ENCODE measurements at places on chromosomes 2 and 18. TPM values are rescaled to one million over a fixed set of nuclear protein-coding genes. Genes with fewer than 3 reads are reported as not detected.

- DNase-seq: peak; percentile 82
These were observed 19.6 kb upstream of the CABLES1 start for GRCh38 chr18:23115683-23116096.

DNA sequence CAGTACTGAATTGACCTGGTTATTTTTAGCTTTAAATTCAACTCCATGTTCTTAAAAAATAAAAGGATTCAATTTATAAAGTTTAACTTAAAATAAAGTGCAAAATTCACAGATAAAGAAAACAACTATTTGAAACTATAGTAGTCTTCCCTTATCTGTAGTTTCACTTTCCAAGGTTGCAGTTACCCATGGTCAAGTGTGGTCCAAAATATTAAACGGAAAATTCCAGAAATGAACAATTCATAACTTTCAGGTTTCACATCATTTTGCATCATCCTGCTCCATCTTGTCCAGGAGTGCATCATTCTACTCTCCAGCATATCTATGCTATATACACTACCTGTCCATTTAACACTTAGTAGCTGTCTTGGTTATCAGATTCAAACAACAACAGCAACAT, 54.5 kb upstream of the ZNF804A start:
- no peak for DNase-seq

- DNase-seq: no peak
These were observed 34.8 kb downstream of the XDH start for GRCh38 chr2:31379747-31380146.

DNA sequence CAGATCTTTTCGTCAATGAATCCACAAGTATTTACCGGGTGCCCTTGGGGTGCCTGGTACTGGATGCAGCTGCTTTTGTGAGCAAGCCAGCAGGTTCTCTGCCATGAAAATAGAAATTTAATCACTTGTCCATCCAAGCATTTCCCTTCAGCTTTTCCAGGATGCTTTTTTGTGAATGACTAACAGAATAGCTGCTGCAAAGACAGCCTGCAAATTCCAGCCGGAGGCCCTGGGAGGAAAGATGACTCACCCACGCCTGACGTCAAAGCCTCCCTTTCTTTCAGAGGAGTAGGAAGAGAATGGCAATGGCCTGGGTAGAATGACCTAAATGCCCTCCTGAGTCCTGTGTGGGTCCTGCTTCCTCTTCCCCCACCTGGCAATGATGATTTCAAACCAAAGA, 111.9 kb downstream of the AP1S3 start:
- DNase-seq: peak; percentile 95

- no peak for DNase-seq
These were observed 136.0 kb upstream of the ITGB6 start for GRCh38 chr2:160336105-160336504.

DNA sequence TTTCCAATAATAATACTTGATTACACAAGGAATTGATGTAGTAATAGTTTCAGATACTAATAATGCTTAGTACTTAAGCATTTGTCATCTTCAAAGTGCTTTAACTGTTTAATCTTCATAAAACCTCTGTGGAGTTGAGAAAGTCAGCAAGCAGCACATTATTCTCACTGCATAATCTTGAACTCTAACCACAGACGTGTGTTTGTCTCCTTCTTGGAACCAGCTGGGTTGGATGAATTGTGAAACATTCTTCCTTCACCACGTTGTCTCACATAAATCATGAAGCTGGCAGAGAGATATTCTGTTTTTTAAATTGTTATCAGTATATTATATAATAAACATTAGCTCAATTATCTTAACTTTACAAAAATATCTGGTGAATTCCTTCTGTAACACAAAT, 55.1 kb upstream of the LDAH start:
- no peak for DNase-seq

GRCh38 chr18:41576643-41577042, 378.4 kb upstream of the PIK3C3 start:
- DNase-seq: no peak

GRCh38 chr2:240258685-240259084, 118.2 kb upstream of the OTOS start:
- no peak for DNase-seq

- DNase-seq: peak; percentile 64
These were observed 345.7 kb downstream of the CYP26B1 start for GRCh38 chr2:71801969-71802368.

GRCh38 chr2:141063406-141063805, 1067.4 kb downstream of the LRP1B start:
- DNase-seq: no peak

DNA sequence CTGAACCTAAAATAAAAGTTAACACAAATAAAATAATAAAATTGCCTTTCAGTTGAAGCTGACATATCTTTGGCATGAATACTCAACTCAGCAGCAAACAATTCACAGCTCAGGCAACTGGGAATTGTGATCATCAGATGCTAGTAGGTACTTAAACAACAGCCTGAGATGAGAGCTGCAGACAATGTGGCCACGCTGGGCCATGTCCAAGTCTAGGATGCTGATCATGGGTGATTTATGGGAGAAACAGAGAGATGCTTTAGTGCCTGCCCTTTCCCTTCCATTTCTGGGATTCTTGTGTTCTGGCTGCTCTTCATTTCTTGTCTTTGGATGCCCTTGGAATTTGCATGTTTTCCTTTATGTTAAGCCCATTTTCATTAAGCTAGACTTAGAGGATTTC, 212.4 kb upstream of the CWC22 start:
- DNase-seq: no peak

DNA sequence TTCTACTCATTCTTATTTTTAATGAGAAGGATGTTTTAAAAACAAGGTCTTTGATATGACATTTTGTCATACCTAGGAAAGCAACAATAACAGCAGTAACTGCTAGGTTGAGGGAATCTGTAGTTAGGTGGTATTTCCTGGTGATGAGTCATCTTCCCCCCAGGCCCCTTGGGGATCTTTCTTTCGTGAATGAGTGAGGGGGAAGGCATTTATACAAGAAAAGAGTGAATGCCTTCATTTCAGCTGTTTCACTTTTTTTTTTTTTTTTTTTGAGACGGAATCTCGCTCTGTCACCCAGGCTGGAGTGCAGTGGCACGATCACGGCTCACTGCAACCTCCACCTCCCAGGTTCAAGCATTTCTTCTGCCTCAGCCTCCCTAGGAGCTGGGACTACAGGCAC, 108.6 kb downstream of the MAP4K4 start:
- peak; percentile 29 for DNase-seq

- DNase-seq: no peak
These were observed 19.1 kb downstream of the SEPTIN2 start for GRCh38 chr2:241334813-241335212.

GRCh38 chr18:50397023-50397422, 22.2 kb downstream of the SKA1 start:
- no peak for DNase-seq

SGO2 gene
- total RNA-seq: 6.3 TPM

SPR gene
- 57.8 TPM for total RNA-seq

TWIST2 gene
- 66.9 TPM for total RNA-seq

TUBA3E gene
- total RNA-seq: not detected

TFCP2L1 gene
- 0.03 TPM for total RNA-seq

MALL gene
- total RNA-seq: not detected

Measured in MG63 (cell line).